ENCODE measurements at places on chromosomes 12 and 14.

- H3K4me1 ChIP-seq = no peaks in the 10 kb centered on the region
- H3K27me3 ChIP-seq = no peaks in the 10 kb centered on the region
- no peak overlapping the region for H3K4me3 ChIP-seq
- DNase-seq = peak; percentile 28
These were observed 22.0 kb downstream of the LRTM2 start for GRCh38 chr12:1842183-1842904.

- no peak for DNase-seq
- peaks cover 7% of the 10 kb centered on the region for H3K4me1 ChIP-seq
- H3K4me3 ChIP-seq = no peak overlapping the region
- no peaks in the 10 kb centered on the region for H3K36me3 ChIP-seq
These were observed 15.1 kb downstream of the CD9 start for GRCh38 chr12:6215120-6215807.

DNA sequence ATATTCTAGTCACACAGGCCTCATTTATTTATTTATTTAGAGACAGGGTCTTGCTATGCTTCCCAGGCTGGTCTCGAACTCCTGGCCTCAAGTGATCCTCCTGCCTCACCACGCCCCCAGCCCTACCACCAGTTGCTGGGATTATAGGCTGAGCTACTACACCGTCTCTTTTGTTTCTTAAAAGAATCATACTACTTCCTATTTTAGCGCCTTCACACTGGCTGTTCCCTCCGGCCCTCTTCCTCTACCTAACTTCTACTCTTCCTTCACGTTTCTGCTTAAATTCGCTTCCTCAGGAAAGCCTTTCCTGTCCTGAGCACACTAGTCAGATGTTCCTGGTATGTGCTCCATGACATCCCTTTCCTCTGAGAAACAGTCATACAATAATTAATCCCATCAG lies 6.4 kb upstream of the MRPL42 start:
- H3K27me3 ChIP-seq = no peaks in the 10 kb centered on the region
- H3K4me3 ChIP-seq = no peak overlapping the region
- no peak for DNase-seq
- no peaks in the 10 kb centered on the region for H3K4me1 ChIP-seq

DNA sequence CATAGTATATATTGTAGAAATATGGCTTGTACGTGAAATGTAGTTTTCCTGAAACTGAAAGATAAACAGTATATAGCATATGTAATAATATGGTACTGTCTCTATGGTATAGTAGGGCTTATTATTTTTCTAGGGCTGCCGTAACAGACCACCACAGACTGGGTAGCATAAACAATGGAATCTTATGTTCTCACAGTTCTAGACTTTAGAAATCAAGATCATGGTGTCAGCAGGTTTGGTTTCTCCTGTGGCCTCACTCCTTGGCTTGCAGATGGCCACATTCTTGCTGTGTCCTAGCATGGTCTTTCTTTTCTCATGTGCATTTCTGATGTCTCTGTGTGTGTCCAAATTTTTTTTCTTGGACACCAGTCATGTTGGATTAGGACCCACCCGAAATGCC lies 155.8 kb downstream of the TMTC2 start:
- no peaks in the 10 kb centered on the region for H3K36me3 ChIP-seq
- DNase-seq = no peak
- H3K27me3 ChIP-seq = no peaks in the 10 kb centered on the region
- no peak overlapping the region for H3K4me3 ChIP-seq
- no peaks in the 10 kb centered on the region for H3K4me1 ChIP-seq
